ENCODE measurements at places on chromosomes 16 and 17.

DNA sequence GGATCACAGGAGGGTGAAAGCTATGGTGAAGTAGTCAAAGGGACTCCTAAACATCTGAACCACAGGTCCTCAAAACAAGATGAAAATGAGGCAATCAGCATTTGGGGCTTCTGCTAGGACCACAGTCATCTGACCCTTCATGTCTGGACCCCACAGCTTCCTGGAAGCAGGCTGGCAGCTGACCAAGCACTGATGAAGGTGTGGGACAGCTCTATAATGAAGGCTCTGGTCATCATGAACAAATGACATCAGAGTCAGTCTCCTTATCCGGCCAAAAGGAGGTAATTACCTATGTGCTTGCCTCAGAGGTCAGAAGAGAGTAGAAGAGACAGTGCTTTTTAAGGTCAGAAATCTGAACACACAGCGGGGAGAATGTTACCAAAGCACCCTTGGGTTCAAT, 101.2 kb upstream of the GNAO1 start:
- no peaks in the 10 kb centered on the region for H3K36me3 ChIP-seq
- DNase-seq = no peak
- H3K4me1 ChIP-seq = no peaks in the 10 kb centered on the region
- H3K27ac ChIP-seq = no peak overlapping the region

- peak within 1 kb of the TSS; percentile 45 for H3K4me3 ChIP-seq
- H3K36me3 ChIP-seq = no peaks in the 10 kb centered on the region
- peaks cover 17% of the 10 kb centered on the region for H3K4me1 ChIP-seq
- no peak for DNase-seq
- H3K27ac ChIP-seq = no peak within 1 kb of the TSS
Measured at GRCh38 chr16:56625140-56625942, at the start of gene MT1E. MT1E (plus strand) TSS chr16:56625781; CDS start chr16:56625852, 71 bp downstream.

DNA sequence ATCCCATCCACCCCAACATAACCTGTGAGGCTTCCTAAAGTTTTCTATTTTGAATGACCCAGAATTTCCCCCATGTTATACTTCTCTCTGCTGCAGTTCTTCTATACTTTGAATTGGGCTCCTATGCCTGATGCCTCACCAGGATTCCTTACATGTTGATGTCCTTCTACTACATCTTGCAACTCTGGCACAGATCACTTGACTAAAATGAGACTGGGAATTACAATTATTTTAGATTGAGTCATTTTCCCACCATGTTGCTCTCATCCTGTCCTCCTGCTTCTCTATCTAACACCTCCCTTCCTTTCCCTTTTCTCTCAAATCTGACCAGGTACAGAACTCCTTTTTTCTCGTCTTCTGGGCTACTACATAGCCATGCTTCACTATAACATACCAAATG, 314.0 kb upstream of the KCNJ16 start:
- H3K4me3 ChIP-seq = no peak overlapping the region
- H3K4me1 ChIP-seq = no peaks in the 10 kb centered on the region
- no peak overlapping the region for H3K27ac ChIP-seq
- H3K27me3 ChIP-seq = no peaks in the 10 kb centered on the region

- H3K27me3 ChIP-seq = no peaks in the 10 kb centered on the region
- no peak overlapping the region for H3K4me3 ChIP-seq
- H3K4me1 ChIP-seq = peaks cover 59% of the 10 kb centered on the region
Measured at GRCh38 chr16:2689968-2690801, 7.9 kb downstream of the KCTD5 start.

DNA sequence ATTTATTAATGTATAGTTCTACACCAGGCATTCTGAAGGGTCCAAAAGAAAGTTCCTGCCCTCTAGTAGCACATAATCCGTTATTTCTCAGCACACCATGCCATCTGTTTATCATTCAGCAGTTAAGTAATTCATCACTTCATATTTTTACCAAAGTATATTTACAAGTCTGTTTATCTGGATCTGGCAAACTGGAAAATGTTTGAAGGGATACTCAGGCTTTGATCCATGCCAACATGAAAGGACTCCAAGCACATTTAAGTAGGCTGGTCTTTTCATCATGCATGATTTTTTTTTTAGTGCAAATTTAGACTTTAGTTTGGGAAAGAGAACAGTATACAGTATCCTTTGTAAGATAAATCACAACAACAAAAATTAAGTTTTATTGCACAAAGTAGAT, 4.1 kb upstream of the VPS4A start:
- peaks cover 2% of the 10 kb centered on the region for H3K36me3 ChIP-seq
- H3K4me3 ChIP-seq = no peak overlapping the region
- H3K27me3 ChIP-seq = no peaks in the 10 kb centered on the region
- DNase-seq = no peak
- H3K4me1 ChIP-seq = peaks cover 10% of the 10 kb centered on the region

DNA sequence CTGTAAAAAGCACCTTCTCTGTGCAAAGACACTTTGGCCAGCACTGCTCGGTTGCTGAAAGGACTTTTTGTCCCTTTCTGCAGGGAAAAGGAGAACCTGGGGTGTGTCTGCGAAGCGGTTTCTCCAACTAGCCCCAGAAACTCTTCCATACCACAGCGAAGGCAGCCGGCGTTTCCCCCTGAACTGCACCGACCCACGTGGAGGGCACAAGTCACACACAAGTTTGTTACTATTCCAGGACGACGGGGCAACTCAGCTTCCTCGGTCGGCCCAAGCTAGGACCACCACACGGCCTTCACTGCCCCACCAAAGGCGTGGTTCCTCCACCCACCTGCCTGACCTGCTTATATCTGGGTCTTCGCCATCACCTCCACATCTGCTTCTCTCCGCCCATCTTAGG, 1.9 kb downstream of the RTN4RL1 start:
- H3K36me3 ChIP-seq = no peaks in the 10 kb centered on the region
- peaks cover 20% of the 10 kb centered on the region for H3K27me3 ChIP-seq
- no peak for DNase-seq
- peaks cover 26% of the 10 kb centered on the region for H3K4me1 ChIP-seq
- no peak overlapping the region for H3K27ac ChIP-seq

- no peak overlapping the region for H3K27ac ChIP-seq
- peaks cover 20% of the 10 kb centered on the region for H3K36me3 ChIP-seq
- no peak for DNase-seq
Measured at GRCh38 chr16:88838566-88838965, 18.2 kb downstream of the GALNS start.

DNA sequence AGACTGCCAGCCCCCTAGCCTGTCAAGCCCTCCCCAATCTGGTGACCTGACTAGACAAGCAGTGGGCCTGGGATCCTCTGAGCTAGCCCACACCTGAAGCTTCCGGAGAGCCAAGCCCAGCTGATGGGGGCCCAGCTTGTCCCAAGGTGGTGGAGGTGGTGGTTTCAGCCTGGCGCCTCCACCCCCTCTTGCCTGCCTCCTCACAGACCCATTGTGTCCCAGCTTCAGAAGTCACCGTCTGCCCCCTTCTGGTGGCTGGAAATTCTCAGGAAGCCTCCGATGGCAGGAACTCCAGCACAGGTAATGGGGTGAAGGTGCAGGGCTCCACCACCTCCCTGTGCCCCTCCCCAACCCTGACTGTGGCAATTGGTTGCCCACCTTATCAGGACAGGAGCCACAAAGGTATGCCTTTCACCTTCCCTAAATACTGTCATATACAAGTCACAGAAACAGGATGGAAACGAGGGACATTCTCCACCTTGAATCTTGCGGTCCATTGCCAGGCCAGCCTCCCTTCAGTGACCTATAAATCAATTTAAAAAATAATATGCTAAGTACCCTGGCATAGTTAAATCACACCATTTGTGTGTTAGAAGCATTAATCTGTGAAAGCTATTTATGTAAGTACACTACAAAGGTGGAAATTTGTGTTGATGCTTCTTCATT, 66.0 kb upstream of the ZNF423 start:
- no peaks in the 10 kb centered on the region for H3K27me3 ChIP-seq
- DNase-seq = peak; percentile 61
- no peaks in the 10 kb centered on the region for H3K4me1 ChIP-seq
- H3K27ac ChIP-seq = no peak overlapping the region

- H3K4me1 ChIP-seq = no peaks in the 10 kb centered on the region
- no peak overlapping the region for H3K27ac ChIP-seq
- no peak overlapping the region for H3K4me3 ChIP-seq
- H3K36me3 ChIP-seq = no peaks in the 10 kb centered on the region
Measured at GRCh38 chr17:27954548-27955495, 61.7 kb upstream of the LYRM9 start.

DNA sequence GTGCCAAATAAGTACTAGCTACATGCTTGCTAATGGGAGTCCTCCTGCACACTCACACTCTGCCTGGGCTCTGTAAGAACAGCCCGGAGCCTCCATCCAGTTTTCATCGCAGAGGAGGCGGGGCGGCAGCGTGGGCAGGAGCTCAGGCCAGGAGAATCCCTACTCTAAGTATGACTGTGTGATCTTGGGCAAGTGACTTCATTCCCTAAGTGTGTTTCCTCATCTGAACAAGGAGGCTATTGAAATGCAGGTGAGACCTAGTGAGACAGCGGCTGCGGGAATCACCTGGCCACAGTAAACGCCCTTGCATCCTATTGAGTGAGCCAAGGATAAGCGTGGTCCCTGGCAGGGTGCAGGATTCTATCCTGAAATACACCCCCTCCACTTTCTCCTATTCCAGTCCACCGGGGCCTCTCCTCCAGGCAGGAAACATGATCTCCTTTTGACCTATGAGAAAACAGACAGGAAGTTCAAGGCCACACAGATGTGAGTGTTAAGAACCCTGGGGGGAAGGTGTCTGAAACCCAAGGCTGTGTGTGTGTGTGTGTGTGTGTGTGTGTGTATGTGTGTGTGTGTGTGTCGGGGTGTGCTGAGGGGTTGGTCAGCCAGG, 5.2 kb upstream of the RAI1 start:
- no peaks in the 10 kb centered on the region for H3K36me3 ChIP-seq
- peaks cover 34% of the 10 kb centered on the region for H3K4me1 ChIP-seq
- peak overlapping the region; percentile 42 for H3K27ac ChIP-seq
- no peak overlapping the region for H3K4me3 ChIP-seq

DNA sequence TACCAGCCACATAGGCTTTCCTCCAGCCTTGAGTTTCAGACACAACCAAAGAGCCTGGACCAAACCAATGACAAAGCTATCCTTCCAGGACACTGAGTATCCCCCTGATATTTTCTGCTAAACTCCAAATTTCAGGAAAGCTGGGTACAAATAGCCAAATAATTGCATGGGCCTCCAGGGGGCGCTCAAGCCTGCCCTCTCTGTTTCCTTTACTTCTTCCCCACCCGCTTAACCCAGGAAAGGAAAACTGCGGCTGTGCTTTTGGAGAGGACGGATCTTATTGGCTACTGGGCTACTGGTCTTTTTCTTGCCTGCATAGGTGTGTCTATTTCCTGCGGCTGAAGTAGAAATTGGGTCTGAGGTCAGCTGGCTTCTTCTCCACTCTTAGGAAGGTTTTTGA, 30.1 kb downstream of the GNGT2 start:
- no peak overlapping the region for H3K27ac ChIP-seq
- H3K4me3 ChIP-seq = no peak overlapping the region
- no peaks in the 10 kb centered on the region for H3K36me3 ChIP-seq
- peaks cover 16% of the 10 kb centered on the region for H3K4me1 ChIP-seq

GRCh38 chr16:12639044-12639443, 164.6 kb downstream of the CPPED1 start:
- no peaks in the 10 kb centered on the region for H3K27me3 ChIP-seq
- no peaks in the 10 kb centered on the region for H3K4me1 ChIP-seq
- DNase-seq = no peak
- H3K4me3 ChIP-seq = no peak overlapping the region

DNA sequence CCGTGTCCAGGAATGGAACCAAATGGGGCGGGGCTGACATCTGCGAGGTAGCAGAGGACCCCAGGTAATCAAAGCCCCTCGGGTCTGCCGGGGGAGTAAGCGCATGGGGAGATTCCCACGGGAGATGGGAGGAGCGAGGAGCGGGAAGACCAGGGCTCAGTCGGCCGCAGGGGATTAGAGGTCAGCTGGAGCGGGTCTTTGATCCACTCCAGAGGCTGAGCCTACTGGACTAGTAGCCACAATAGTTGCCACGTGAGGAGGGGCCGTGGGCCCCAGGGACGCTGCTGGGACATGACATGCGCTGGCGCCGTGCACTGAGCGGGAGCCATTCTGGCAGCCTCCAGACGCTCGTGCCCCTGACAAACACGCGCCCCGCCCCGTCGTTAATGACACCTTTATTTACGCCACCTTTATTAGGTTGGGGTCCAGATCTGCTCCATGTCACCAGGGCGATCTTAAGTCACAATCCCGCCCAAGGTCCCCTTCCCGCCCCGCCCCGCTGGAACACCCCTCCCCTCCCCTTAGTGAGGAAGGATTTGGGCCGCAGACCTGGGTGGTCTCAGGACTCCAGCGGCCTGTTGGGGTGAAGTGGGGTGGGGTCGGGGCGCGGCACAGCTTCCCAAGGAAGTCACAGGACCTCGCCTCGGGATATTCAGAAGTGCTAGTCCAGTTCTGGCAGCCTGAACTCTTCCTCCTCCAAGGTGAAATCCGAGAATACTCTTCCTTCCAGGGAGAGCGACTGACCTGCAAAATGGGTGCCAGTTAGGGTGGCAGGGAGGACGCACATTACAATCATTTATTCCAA, 15.0 kb downstream of the PPY start:
- H3K27me3 ChIP-seq = peaks cover 10% of the 10 kb centered on the region
- no peak for DNase-seq
- H3K36me3 ChIP-seq = no peaks in the 10 kb centered on the region
- peaks cover 15% of the 10 kb centered on the region for H3K4me1 ChIP-seq

GRCh38 chr16:4159726-4160125, 43.5 kb upstream of the ADCY9 start:
- no peaks in the 10 kb centered on the region for H3K4me1 ChIP-seq
- H3K27me3 ChIP-seq = no peaks in the 10 kb centered on the region
- no peak overlapping the region for H3K4me3 ChIP-seq
- no peaks in the 10 kb centered on the region for H3K36me3 ChIP-seq
- no peak overlapping the region for H3K27ac ChIP-seq

DNA sequence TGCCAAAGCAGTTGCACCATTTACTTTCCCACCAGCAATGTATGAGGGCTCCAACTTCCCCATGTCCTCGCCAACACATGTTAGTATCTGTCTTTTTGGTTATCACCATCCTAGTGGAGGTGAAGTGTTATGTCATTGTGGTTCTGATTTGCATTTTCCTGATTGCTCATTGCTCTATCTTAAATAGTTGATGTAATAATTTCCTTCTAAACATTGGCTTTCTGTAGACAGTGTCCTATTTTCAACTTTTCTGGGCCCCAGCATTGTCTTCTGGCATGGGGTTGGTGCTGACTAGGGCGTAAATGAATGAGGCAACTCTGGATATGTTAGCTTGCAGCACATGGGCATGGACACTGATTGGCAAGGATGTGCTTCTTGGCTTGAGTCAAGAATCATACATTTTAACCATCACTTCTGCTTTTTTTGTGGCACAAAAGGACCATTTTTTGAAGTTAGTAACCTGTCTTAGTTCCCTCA, 25.1 kb downstream of the PLCG2 start:
- H3K27me3 ChIP-seq = no peaks in the 10 kb centered on the region
- peaks cover 60% of the 10 kb centered on the region for H3K4me1 ChIP-seq
- peaks cover 3% of the 10 kb centered on the region for H3K36me3 ChIP-seq

GRCh38 chr17:9837551-9838471, 12.1 kb downstream of the GLP2R start:
- no peak overlapping the region for H3K4me3 ChIP-seq
- DNase-seq = no peak
- no peaks in the 10 kb centered on the region for H3K4me1 ChIP-seq

GRCh38 chr17:29667969-29668368, 45.3 kb upstream of the CORO6 start:
- no peak for DNase-seq
- H3K4me3 ChIP-seq = no peak overlapping the region

- H3K27ac ChIP-seq = no peak overlapping the region
- no peaks in the 10 kb centered on the region for H3K27me3 ChIP-seq
- H3K36me3 ChIP-seq = no peaks in the 10 kb centered on the region
- H3K4me1 ChIP-seq = no peaks in the 10 kb centered on the region
Measured at GRCh38 chr17:54770836-54771235, 129.8 kb upstream of the TOM1L1 start.

- H3K27ac ChIP-seq = no peak overlapping the region
- H3K36me3 ChIP-seq = peaks cover 17% of the 10 kb centered on the region
- no peak overlapping the region for H3K4me3 ChIP-seq
- DNase-seq = no peak
- H3K4me1 ChIP-seq = peaks cover 26% of the 10 kb centered on the region
- no peaks in the 10 kb centered on the region for H3K27me3 ChIP-seq
Measured at GRCh38 chr17:5509482-5509881, 23.1 kb downstream of the MIS12 start.
